Activated CD8-positive, alpha-beta memory T cell treated with anti-CD3 and anti-CD28 coated beads for 1 hour (primary cell): ENCODE measurements at places on chromosomes 2 and 18.

DNA sequence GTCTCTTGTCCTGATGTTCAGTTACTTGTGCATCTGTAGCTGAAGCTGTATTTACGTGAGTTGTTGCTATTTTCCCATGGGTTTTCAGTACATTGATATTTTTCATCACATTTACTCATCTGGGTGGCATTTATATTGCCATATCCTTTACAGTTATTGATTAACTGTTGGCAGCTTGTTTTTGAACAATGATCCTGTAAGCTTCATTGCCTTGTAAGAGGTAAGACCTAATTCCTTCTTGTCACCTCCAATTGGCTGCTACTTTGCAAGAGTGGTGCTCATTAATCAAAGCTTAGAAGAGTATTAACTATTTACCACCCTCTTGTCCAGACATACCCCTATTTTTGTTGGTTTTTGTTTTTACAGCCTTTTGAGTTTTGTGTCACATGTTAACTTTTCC lies 74.8 kb downstream of the COA5 start:
- no peak for DNase-seq

GRCh38 chr2:144567745-144568144 lies 47.8 kb upstream of the ZEB2 start:
- DNase-seq, result no peak

DNA sequence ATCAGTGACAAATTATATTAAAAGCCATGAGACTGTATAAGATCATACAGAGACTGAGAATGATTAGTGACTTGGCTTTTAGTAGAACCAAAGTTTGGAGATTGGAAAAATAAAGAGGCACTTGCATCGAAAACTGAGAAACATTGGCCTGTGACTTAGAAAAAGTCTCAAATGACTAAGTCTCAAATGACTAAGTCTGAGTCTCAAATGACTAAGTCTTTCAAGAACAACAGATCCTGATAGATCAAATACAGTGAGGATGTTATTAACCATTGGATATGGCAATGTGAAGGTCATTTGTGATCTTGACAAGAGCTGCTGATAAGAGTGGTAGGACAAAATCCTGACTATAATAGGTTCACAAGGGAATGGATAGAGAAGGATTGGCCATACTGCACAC lies 135.5 kb upstream of the FANCL start:
- no peak for DNase-seq

DNA sequence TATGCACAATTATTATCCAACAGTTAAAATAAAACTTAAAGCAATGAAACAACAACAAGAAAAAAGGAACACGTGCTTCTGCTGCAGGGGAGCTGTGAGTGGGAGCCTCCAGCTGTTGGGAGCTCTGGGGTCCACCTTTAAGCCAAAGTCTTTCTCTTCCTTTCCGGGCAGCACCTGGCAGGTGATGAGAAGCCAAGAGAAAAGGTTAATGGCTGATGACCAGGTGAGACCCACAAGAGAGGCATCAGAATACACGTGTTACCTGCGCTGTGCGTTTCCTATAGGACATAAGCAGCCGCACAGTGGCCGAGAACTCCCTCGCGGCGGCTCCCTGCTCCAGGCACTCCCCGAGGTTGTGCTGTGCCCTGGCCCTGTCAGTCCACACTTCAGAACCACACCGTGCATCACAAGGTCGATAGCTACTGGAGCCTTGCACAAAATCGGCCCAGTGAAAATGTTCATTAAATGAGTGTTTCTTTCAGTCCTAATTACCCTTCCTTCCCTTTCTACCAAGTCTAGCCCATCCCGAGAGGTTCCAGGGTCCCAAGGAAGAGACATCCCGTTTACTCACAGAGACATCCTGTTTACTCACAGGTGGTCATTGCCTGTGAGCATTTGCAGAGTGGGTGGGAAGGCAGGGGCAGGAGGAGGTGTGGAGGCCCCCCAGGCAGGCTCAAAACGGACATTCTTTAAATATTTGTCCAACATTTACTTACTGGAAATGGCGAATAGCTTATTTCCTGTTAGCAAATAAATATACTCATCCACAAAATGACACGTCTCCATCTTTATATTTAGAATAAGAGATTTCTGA lies 44.9 kb upstream of the ASB18 start:
- no peak for DNase-seq

DNA sequence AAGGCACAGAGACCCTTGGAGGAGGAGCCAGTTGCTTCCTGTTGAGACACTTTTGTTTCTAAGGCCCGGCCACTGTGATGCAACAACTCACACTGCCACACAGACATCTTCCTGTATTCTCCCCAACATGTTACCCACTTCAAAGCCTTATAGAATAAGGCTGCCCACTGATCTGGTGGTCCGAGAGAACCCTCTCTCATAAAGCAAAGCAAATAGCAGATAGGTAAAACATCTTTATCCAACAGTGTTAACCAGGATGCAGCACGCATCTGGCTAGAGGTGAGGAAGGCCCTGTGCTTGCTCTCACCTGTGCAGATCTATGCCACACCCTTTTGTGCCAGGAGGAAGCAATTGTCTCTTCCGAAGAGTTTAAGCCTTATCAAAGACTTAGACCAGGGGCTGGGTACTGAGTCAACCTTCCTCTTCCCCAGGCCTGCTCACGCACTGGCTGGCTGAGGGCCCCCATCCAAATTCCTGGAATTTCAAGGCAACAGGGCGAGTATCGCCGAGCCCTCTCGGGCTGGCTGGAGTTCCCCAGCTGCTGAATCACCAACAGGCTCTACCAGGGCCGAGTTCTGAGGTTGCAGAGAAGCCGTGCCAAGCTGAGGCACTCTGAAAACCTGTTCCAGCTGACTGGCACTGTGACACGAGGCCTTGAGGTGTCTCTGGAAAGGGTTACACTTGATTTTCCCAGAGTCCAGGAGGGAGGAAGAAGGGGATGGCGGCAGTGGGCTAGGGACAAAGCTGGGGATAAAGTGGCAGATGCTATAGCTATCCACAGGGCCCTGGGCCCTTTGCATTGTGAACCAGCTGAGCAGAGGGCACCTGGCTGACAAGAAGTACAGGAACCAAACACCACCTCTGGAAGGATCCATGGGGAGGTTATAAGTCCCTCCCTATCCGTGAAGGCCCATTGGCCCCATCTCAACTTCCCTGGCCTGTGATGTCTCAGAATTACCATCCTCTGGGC lies 29.3 kb downstream of the TGFA start:
- DNase-seq, result no peak

- no peak for DNase-seq
Measured at GRCh38 chr2:118698564-118698963, 148.9 kb downstream of the EN1 start.

- no peak for DNase-seq
Measured at GRCh38 chr18:49193252-49193651, 242.5 kb upstream of the SMAD7 start.

GRCh38 chr2:24675338-24675737 lies 117.9 kb downstream of the PTRHD1 start:
- DNase-seq, result no peak

DNA sequence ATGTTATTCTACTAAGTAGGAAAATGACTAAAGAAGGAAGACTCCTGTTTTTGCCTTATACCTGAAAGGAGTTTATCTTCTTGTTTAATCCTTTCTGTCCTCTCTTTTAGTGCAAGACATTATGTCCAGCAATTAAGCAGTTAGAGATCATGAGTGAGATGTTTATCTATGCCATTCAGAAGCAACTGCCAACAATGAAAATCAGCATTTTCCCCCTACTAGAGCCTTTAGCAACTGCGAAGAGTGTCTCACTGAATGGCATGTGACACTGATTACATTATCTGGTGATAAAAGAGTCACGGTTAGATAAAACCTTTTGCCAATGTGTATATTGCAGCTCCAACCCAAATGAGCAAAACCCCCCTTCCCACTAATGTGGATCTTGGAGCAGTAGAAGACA lies 357.7 kb upstream of the SYT4 start:
- DNase-seq, result no peak
